ENCODE measurements at places on chromosomes 4 and X. TPM values are rescaled to one million over a fixed set of nuclear protein-coding genes. Genes with fewer than 3 reads are reported as not detected.

DNA sequence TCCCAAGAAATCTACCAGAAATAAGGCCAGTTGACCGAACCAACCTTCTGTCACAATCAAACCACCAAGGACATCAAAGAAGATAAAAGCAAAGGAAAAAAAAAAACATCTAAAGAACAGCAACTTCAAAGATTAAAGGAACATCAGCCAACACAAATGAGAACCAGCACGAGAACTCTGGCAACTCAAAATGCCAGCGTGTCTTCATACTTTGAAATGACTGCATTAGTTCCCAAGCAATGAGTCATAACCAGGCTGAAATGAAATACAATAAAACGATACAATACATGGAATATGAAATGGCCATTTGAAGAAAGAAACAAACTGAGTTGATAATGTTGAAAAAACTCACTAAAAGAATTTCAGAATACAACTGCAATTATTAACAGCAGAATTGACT, 611.6 kb upstream of the GRIA3 start:
- no peak for DNase-seq

DNA sequence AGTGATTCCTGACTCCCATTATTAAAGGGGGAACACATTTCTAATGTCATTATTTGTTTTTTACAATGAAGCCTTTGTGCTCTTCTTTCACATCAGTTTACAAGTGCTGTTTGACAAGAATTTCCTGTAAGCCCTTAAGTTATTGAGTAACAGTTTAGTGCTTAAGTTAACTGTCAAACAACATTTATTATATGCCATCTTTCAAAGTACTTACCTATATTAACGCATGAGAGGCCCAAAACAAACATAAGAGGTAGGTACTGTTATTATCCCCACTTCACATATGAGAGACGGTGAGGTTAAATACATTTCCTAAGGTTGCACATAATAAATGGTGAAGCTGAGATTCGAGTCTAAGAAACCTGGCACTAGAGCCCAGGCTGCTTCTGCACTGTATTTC, 56.0 kb upstream of the MAGED1 start:
- DNase-seq: no peak

- DNase-seq: no peak
These were observed 111.3 kb downstream of the SHROOM3 start for GRCh38 chr4:76546327-76546726.

The RADX gene
- 9.5 TPM for total RNA-seq

- DNase-seq: no peak
These were observed 38.4 kb downstream of the GRSF1 start for GRCh38 chr4:70801265-70801809.

The CSAG3 gene
- total RNA-seq: not detected

GRCh38 chrX:126770179-126770578, 49.4 kb upstream of the PRR32 start:
- no peak for DNase-seq

DNA sequence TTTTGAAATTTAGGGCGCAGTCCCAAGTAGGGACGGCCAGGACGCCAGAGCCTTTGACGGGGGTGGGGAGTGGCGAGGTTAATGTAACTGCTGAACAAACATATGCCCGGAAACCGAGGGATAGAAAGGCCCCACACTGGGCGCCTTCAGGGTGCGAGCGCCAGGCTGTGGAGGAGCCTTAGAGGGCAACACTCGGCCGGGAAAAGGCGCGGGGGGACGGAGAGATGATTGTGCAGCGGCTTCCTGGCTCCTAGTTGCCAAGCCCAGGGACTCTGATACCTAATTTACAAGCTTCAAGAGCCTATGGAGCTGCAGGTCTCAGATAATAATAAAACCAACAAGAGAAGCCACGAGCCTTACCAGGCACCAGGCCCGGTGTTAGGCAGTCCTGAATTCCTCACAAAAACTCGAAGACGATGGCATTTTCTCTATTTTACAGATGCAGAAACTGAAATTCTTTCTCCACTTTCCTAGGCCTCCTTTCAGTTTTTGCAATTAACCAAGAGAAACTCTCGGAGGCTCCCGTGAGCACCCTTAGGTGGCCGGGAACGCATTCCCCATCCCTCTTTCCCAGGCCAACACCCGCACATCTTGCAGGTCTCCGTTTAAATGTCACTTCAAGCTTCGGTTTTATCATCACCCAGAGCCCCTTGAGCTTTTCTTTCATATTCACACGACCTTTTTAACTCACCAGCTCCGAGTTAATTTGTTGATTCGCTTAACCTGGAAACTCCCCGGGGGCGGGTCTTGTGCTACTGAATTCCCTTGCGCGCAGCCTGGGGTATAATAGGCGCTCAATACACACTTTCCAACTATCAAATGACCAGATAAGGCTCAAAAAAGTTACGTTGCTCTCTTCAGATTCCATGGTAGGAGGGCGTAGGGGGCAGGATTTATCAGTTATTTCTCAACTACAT, 6.4 kb upstream of the GSX2 start:
- DNase-seq: no peak

GRCh38 chrX:88284844-88285243, 462.2 kb upstream of the CPXCR1 start:
- no peak for DNase-seq

GRCh38 chr4:133377286-133377685, 228.2 kb downstream of the PCDH10 start:
- no peak for DNase-seq

The ZNF157 gene
- 0.27 TPM for total RNA-seq

The TIGD2 gene
- 3.5 TPM for total RNA-seq

The UVSSA gene
- 20.4 TPM for total RNA-seq

The SLC9B1 gene
- 2.9 TPM for total RNA-seq

GRCh38 chr4:7311205-7311604, 118.9 kb downstream of the SORCS2 start:
- DNase-seq: no peak

- DNase-seq: no peak
These were observed 174.2 kb upstream of the DMD start for GRCh38 chrX:33385546-33385945.

DNA sequence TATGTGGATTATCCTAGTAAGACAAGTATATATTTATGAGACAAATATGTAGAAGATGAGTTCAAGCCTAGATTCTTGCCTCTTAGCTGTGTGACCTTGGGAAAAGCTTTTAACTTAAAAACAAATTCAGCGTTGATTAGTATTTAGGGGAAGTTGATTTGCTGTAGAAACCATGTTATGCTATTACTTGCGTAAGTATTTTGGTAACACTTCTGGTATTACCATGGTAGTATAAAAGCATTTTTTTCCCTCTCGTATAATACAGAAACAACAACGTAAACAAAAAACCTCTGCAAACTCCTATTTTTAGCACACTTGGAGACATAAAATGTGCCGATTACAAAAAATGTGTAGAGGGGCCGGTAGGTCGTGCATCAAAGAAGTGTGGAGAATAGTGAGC, 33.2 kb downstream of the STAG2 start:
- DNase-seq: no peak

The OTC gene
- total RNA-seq: 0.18 TPM

The DOCK11 gene
- 6.1 TPM for total RNA-seq

Measured in ovary (tissue), 10 donors.